ENCODE measurements at places on chromosomes 4 and X.

DNA sequence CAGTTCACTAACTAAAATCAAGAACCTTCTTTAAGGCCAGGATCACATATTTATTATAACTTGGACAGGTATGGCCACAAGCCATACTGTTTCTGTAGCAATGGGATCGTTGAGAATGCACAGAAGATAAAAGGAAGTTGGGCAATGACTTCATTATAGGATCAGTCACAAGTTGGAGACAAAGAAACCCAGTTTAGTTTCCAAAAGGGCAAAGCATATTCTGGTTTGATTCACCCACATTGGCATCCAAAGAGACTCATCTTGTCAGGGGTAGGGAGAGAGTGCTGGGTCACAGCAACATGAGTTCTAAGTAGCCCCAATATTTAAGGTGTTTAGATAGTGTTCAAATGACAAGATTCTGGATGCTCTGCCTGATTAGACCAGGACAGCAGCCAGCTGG, 317.1 kb upstream of the GALNT7 start:
- DNase-seq: no peak

DNA sequence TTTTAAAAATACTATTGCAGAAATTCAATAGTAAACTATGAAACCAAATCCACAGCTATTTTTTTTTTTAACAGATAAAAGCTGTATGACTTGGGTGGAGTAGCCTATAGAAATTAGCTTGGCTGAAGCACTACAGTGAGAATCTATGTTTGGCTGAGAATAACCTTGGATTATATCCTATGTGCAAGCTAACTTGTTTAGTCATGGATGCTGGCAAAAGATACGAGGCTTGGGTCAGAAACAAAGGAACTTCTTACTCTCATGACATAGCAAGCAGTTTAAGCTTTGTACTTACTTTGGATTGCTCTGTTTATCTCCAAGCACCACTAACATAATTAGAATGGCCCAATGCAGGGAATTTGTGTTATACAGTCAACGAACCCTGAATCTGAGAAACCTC, 119.2 kb upstream of the GRID2 start:
- DNase-seq: no peak

DNA sequence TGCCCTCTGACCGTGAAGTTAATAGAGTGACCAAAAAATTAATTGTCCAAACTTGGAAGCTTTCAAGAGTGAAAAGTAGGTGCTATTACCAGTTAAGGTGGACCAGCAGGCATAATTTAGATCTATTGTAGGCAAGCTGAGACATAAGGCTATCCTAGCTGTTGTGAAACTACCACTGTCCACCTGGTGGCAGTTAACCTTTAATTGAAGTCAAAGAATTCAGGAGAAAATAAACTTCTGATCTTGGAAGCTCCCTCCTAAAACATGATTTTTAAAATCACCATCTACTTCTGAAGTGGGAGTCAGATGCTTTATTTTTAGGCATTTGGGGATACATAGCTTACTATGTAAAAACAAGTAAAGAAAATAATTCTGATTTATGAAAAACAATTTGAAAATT, 636.3 kb upstream of the HTR2C start:
- no peak for DNase-seq

- DNase-seq: no peak
Observed at GRCh38 chr4:109588176-109588575, 28.1 kb downstream of the MCUB start.

DNA sequence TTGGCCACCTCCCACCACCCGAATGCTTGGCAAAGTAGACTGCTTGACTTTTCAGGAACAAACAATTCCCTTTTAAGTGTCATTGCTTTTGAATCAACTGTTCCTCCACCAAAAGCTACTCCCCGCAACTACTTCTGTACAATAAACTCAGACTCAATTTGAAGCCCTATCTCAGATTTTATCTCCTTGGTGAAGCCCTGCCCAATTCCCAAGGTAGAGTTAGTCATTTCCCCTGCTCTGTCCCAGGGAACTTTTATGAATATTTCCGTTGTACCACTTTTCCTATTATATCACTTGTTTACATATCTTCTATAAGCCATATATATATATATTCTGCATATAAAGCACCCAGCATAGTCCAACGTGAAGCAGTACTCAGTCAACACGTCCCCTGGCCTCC, 102.8 kb downstream of the C4orf51 start:
- no peak for DNase-seq

- DNase-seq: no peak
Observed at GRCh38 chr4:23268072-23268771, 575.5 kb downstream of the GBA3 start.

DNA sequence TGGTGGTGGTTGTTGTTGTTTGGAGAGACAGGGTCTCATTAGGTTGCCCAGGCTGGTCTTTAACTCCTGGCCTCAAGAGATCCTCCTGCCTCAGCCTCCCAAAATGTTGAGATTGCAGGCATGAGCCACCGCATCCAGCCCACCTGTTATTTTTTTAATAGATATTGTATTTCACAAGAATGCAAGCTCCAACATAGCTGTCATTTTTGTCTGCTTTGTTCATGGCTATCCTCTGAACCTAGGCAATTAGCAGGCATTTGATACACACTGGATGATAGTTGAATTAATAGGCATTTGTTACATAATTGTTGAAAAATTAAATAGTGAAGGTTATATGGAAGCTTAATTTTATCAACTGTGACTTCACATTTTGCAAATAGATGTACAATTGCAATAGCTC, 64.7 kb downstream of the BANK1 start:
- no peak for DNase-seq

DNA sequence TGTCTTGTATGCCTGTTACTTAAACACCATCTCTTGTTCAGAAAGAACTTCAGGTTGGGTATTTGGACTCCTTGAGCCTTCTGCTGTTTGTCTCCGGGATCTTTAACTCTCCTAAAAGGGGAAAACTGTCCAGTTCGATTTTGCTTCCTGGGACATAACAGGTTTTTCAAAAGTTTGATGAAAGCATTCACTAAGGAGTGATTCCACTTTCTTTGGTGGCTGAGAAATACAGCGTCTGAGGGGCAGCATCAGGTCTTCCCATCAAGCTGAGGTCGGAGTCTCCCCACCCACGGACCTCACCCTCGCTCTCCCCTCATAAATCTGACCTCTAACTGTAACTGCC, 1.4 kb downstream of the AFAP1 start:
- no peak for DNase-seq

DNA sequence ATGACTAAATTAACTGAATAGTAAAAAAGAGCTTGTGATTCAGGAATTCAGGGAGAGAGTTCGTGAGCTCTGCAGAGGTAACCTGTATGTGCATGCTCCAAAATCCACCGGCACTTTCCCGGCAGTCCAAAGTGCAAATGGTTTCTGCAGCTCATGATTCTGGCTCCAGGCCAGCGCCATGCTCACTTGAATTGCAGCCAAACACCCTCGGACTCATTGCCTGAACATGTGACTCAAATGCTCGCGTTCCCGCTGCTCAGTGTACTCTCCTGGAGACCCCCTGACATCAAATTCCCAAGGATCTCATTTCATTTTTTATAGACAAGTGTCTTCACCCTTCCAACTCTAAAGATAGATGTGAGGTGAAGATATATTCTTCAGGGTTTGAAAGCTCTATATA, 44.1 kb upstream of the SH3RF1 start:
- DNase-seq: no peak

DNA sequence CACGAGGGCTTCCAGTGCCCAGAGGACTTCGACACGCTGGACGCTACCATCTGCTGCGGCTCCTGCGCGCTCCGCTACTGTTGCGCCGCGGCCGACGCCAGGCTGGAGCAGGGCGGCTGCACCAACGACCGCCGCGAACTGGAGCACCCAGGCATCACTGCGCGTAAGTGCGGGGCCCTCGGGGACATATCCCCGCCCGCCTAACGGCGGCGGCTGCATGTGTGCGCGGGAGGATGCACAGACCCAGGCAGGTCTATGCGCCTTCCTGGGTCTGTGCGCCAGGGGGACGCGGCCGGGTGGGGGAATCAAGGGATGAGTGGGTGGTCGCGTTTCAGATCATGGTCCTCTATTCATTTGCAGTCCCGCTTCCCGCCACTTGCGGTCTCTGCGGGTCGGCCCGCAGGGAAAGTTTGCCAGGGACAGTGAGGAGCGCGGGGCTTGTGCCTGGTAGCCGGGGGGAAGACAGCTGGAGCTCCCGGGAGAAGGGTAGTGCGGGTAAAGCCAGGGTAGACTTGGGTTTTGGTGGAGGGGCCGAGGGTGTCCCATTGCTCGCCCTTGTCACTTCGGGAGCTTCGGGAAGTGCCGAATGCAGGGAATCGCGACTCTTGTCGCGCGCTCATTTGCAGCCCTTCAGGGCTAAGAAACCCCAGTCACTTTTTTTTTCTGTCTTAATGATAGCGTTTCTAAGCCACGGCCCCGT, 1.0 kb downstream of the SHISA3 start:
- DNase-seq: no peak

- DNase-seq: no peak
Observed at GRCh38 chr4:15040916-15041463, 38.7 kb downstream of the CPEB2 start.

DNA sequence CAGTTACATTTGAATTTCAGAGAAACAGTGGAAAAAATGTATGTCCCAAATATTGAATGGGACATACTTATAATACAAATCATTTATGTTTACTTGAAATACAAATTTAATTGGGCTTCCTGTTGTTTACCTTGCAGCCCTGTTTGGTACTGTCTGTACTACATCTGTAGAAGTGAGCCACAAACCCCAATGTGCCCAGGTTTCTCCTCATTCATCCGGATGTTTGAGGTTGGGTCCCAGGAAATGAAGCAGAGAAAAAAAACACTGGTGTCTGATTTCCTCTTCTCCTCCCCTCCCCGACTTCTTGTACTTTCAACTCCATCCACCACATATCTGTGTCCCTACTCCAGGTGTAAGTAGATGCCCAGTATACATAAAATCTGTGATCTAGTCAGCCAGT, 27.1 kb upstream of the SCRG1 start:
- no peak for DNase-seq

DNA sequence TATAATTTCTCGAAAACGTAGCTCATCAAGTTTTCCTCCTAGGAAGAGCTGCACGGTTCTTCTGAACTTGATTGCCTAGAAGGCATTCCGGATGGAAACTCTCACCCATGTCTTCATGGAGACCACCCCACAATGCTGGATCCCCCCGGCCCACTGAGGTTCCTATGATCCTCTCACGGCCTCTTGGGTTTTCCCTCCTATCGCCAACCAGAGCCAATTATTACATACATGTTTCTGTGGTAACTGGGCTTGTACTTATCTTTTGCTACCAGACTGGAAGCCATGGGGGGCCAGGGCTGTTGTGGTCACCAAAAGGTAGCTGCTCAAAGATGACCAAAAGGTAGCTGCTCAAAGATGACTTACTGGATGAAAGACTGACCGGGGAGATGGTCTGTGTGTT, 131.5 kb downstream of the AFAP1 start:
- no peak for DNase-seq

DNA sequence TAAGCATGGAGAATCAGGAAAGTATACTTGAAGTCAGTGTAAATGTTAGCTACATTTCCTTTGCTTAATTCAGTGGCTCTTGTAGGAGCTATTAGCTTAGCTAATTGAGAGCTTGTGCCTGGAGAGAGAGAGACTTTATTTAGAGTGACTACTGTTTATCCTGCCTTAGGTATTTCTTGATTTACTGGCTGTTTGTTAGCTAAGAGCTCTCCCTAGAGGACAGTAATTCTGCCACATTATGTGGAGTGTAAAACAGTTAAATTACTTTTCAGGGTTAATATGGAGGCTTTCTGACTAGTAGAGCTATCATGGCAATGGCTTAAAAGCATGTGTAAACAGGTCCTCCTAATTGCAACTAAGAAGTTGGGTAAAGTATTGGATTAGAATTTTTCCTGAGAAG, 306.5 kb upstream of the TECRL start:
- no peak for DNase-seq

GRCh38 chr4:19999276-19999675, 252.4 kb upstream of the SLIT2 start:
- DNase-seq: peak; percentile 44

- DNase-seq: no peak
Observed at GRCh38 chr4:48748949-48749596, 31.0 kb downstream of the FRYL start.

DNA sequence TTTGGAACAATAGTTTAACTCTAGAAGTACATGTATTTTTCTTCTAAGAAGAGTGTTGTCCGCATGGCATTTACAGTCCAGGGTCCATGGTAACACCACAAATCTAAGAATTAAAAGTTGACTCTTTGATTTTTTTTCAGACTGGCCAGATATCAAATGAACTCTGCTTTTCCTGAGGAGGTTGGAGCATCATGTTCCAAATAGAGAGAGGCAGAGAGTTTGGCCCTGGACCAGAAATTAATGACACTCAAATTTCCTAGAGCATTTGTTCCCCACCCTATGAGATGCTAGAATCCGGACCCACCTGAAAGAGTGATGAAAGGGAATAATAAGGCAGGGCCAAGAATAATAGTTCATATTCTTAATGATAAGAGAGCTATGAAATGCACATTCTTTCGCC, 47.0 kb upstream of the NAP1L5 start:
- no peak for DNase-seq

GRCh38 chr4:5446595-5447226, 261.6 kb downstream of the EVC2 start:
- no peak for DNase-seq

- no peak for DNase-seq
Observed at GRCh38 chr4:30281986-30282385, 438.2 kb upstream of the PCDH7 start.

- DNase-seq: no peak
Observed at GRCh38 chr4:84907145-84907544, 59.3 kb downstream of the WDFY3 start.

Measured in cerebellar nuclear complex (tissue), 1 donor.